ENCODE measurements at places on chromosomes 6 and 20. TPM values are rescaled to one million over a fixed set of nuclear protein-coding genes. Genes with fewer than 3 reads are reported as not detected.
A peak's percentile ranks its signal among the peaks of the same experiment; 100 is the strongest.

DNA sequence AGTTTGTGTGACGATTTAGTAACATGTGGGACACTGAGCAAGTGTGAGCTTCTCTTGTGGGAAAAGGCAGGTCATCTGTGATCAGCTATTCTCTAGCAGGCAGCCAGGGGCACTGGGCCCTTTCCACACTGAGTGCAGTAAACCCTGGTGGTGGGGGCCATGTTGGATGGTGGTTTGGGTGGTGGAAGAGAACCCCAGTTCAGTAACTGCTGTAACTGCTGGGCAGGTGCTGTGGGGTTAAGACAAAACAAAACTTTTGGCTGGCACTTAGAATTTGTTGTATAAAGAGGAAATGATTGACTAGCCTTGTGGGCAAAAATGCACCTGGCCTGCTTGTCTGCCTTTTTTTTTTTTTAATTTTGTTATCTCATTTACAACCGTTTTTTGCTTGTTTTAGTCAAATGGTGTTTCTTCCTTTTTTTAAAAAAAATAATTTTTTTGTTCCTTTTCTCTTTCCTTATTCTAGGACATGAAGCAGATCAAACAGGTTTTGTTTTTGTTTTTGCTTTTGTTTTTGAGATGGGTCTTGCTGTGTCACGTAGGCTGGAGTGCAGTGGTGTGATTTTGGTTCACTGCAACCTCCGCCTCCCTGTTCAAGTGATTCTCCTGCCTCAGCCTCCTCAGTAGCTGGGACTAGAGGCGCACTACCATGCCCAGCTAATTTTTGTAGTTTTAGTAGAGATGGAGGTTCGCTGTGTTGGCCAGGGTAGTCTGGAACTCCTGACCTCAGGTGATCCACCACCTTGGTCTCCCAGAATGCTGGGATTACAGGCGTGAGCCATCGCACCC lies 59.8 kb downstream of the IGF2R start:
- peaks cover 4% of the 10 kb centered on the region for H3K4me1 ChIP-seq
- H3K36me3 ChIP-seq: peaks cover 85% of the 10 kb centered on the region
- peak; percentile 60 for DNase-seq

Gene VNN1
- total RNA-seq: not detected

DNA sequence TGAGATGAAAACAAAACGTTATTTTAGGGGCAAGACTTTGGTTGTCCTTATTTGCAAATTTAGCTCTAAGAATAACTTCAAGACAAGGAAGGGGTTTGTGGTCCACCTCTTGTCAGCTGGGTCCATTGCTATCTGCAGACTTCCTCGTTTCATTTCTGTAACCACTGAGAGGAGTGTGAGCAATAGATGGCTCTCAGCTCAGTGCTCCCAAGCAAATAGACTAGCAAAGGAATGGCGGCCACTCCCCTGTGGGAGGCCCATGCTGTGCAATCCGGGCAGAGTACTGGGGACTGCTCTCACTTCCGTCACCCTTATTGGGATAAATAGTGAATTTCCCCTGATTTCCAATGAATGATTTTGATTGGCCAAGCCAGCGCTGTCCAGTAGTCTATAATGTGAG lies 176.6 kb downstream of the ZDHHC14 start:
- H3K27ac ChIP-seq: no peak overlapping the region
- H3K4me3 ChIP-seq: no peak overlapping the region
- no peak for DNase-seq
- H3K36me3 ChIP-seq: no peaks in the 10 kb centered on the region
- H3K27me3 ChIP-seq: no peaks in the 10 kb centered on the region

DNA sequence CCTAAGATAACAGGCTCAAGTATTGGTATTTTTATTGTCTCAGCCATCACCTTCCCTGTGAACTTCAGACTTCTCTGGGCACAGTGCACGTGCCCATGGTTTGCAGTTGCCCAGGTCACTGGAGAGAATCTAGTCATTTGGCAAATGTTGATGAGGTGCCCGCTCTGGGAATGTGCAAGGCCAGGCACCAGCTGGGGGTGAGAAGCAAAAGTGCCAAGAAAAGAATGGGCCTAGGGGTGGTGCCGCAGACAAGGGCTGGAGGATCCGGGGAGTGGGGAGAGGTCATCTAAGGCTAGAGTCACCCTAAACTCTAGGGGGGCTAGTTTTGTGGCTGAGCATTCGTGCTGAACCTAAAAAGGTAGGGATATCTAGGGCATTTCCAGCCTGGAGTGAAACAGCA lies 57.0 kb upstream of the VSTM2L start:
- no peak overlapping the region for H3K27ac ChIP-seq
- H3K36me3 ChIP-seq: peaks cover 46% of the 10 kb centered on the region
- H3K27me3 ChIP-seq: no peaks in the 10 kb centered on the region
- DNase-seq: no peak
- no peaks in the 10 kb centered on the region for H3K4me1 ChIP-seq

- H3K36me3 ChIP-seq: no peaks in the 10 kb centered on the region
- H3K4me1 ChIP-seq: peaks cover 43% of the 10 kb centered on the region
- peak overlapping the region; percentile 67 for H3K4me3 ChIP-seq
- H3K27me3 ChIP-seq: no peaks in the 10 kb centered on the region
Measured at GRCh38 chr6:129686941-129687627, 22.9 kb downstream of the ARHGAP18 start.

Data from CD4-positive, CD25-positive, alpha-beta regulatory T cell (primary cell).